HL-60 (cell line): ENCODE measurements at places on chromosomes 3 and 15.

- DNase-seq, result no peak
These were observed 149.7 kb upstream of the FRMD4B start for GRCh38 chr3:69535613-69536012.

GRCh38 chr3:112043621-112044201 lies 9.2 kb downstream of the TMPRSS7 start:
- DNase-seq, result peak; percentile 57

GRCh38 chr3:40524222-40524567 lies 565 bp upstream of the ZNF621 start:
- DNase-seq, result no peak

- no peak for DNase-seq
These were observed at the start of gene GALNT15 for GRCh38 chr3:16174389-16174788. Gene GALNT15 (plus strand): TSS chr3:16174680. CDS start chr3:16175152, 472 bp downstream.

DNA sequence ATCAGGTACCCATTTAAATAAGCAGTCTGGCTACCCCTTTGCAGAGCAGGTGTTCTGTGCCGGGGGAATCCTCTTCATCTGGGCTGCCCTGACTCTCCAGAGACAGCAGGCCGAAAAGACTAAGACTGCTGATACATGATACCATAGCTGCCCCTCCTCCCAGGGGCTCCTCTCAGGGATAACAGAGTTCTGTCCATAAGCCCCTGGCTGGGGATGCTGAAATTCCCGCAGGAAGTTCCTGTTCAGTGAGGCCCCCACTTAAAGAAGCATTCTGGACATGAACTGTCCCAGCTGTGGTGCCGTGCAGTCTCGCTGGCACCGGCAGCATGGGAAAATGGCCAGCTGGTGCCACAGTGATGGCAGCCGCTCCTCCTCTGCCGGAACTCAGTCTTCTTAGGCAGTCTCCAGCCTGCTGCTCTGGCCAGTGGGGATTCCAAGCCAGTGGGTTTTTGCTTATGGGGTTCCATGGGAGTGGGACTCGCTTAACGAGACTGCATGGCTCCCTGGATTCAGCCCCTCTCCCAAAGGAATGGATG lies 1026.2 kb downstream of the NAALADL2 start:
- DNase-seq, result no peak

- DNase-seq, result no peak
These were observed 32.2 kb downstream of the ZDHHC19 start for GRCh38 chr3:196178993-196179379.

- DNase-seq, result no peak
These were observed 66.9 kb upstream of the PRR23C start for GRCh38 chr3:139111392-139112229.

GRCh38 chr15:23642413-23643044 lies 5.1 kb downstream of the MAGEL2 start:
- peak; percentile 55 for DNase-seq

DNA sequence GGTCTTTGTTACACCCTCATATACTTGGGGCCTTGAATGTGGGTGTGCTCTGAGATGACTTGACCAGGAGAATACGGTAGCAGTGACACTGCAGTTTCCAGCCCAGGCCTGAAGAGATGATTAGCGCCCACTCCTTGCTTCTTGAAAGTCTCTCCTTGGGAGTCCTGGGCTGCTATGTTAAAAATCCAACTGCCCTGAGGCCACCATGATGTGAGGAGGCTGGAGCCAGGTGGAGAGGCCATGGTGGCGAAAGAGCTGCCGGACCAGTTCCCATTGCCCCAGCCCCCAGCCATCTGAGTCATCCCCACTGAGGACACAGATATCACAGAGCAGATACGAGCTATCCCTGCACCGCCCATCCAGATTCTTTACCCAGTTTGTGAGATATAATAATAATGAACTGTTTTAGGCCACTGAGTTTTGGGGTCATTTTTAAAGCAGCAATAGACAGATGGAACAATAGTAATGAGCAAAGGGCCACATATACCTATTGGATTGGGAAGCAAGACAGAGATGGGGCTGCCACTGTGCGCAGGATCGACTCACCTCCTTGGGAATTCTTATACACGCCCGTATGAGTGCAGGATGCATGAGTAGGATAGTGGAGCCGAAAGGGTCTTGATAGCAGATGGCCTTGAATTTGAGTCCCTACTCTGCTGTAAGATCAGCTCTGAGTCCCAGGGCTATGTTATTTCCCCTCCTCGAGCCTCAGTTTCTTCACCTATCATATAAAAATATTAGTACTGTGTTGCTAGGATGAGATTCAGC lies 12.1 kb upstream of the GATA2 start:
- no peak for DNase-seq

DNA sequence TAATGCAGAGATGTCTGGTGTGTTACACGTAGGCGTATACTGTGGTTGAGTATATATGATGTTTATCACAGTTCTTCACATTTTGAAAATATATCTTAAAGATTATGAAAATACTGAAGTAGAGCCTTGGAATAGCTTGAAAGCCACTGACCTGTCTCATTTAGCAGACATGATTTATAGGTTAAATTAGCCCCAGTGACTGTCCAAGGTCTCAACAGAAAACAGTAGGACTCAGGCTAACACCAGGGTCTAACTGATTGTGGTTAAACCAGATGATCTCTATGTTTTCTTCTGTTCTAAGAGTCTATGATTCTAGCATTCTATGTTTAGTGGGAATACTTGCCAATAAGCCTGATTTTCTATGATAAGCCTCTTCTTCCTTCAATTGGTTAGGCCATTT lies 166.4 kb upstream of the NR2E3 start:
- DNase-seq, result no peak

GRCh38 chr3:38630606-38631005 lies 18.9 kb downstream of the SCN5A start:
- DNase-seq, result no peak

GRCh38 chr3:190097025-190097424 lies 23.7 kb downstream of the P3H2 start:
- DNase-seq, result no peak

- no peak for DNase-seq
These were observed 335.7 kb upstream of the PPP2R3A start for GRCh38 chr3:135629701-135630408.

- no peak for DNase-seq
These were observed 9.3 kb upstream of the SSUH2 start for GRCh38 chr3:8653800-8654408.

DNA sequence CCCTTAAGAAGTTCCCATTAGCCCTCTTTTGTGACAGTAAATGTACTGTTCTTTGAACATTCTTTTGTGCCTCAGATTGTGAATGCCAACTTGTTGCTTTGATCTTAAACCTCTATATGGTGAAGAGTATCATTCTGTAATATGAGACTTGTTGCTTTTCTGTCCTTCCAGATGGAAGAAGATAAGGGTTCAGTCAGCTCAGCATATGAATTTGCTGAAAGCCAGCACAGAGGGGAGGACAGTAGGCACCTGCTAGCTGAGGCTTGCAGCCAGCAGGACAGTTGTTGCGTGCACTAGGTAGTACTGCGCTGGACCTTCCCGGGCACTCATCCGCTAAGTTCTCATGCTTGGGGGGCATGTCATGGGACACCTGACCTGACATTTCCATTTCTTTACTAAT lies 74.7 kb downstream of the DCUN1D1 start:
- DNase-seq, result no peak

DNA sequence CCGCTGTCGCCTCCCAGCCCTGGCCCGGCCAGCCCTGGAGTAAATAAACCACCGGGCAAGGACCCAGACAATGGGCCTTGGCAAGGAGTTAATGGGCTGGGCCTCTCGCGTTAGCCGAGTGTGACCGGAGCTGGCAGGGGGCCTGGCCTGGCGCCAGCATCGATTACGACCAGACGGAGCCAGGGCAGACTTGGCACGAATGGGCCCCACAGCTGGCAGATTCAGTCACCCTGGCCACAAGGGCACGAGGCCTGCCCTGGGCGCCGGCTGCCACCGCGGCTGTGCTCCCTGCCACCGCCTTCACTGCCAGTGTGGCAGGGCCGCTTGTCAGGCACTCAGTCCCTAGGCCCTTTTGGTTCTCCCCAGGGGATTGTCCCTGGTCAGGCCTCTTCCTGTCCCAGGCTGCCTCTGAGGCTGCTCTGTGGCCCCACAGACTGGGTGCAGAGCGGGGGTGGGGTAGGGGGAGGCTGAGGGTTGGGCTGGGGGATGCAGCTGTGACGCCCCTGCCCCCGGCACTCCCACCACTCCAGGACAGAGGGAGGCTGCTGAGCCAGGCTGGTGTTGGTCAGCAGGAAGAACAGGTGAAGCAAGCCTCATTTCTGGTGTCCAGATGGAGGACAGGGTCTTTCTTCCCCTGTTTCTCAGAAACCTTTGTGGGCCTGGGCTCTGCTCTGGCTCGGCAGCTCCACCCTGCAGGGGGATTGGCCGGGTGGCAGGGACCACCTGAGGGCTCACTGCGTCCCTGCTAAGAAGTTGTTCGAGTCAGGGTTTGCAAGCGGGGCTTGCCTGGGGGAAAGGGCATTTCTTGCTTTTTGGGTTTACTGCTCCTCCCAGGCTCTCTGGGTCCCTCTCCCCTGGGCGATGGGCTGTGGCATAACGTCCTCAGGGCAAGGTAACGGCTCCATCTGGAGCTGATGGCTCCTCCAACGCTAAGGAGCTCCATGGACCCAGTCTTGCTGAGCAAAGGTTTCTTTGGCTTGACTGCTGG lies 30.5 kb upstream of the SRP14 start:
- DNase-seq, result peak; percentile 51

DNA sequence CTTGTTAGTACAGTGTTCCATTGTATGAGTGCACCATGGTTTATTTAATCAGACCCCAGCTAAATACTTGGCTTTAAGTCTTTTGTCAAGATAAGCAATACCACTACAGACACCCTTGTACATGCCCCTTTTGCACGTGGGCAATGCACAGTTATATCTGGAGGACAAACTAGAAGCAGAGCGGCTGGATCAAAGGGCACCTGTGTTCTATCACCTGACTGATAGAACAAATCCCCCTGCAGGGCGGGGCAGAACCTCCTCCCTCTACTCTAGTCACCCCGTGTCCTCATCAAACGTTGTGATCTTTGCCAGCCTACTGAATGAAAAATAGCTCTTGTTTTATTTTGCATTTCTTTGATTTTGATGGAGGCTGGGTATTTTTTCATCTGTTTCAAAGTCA lies 314.9 kb downstream of the TLE3 start:
- no peak for DNase-seq

- DNase-seq, result no peak
These were observed 639.3 kb downstream of the TUSC7 start for GRCh38 chr3:117348884-117349283.

- no peak for DNase-seq
These were observed 236.6 kb downstream of the TBC1D5 start for GRCh38 chr3:17505856-17506255.

GRCh38 chr15:101597360-101597928 lies 54.7 kb downstream of the TM2D3 start:
- DNase-seq, result no peak

DNA sequence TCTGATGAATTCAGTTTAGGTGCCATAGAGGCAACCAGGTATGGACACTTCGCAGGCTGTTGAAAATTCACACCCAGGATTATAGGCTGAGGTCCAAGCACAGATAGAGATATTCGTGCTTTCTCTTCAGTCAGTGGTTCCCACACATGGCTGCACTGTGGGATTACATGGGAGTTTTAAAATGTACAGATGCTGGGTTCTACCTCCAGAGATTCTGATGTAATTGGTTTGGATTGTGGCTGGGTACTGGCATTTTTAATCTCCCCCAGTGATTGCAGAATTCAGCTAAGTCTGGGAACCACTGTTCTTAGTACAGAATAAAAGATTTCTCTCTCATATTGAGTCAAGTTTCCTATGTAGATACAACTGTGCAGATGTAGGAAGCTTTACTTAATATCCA lies 91.6 kb downstream of the FOXB1 start:
- no peak for DNase-seq

DNA sequence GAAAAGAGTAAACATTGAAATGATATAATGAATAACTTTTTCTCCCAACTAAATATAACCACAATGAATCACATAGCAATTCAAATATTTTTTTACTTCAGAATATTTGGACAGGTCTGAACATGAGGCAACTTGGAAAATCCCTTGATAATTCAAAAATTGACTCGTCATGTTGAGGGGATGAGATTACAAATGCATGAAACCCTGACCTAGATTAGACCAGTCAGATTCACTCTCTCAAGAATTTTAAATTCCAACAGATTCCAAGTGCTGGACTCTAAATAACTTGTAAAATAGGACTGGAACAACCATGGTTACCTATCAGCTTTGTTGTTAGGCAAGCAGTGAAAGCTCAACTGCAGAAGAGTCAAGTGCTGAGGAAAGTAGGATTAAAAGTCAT lies 317.5 kb downstream of the GBE1 start:
- DNase-seq, result no peak

DNA sequence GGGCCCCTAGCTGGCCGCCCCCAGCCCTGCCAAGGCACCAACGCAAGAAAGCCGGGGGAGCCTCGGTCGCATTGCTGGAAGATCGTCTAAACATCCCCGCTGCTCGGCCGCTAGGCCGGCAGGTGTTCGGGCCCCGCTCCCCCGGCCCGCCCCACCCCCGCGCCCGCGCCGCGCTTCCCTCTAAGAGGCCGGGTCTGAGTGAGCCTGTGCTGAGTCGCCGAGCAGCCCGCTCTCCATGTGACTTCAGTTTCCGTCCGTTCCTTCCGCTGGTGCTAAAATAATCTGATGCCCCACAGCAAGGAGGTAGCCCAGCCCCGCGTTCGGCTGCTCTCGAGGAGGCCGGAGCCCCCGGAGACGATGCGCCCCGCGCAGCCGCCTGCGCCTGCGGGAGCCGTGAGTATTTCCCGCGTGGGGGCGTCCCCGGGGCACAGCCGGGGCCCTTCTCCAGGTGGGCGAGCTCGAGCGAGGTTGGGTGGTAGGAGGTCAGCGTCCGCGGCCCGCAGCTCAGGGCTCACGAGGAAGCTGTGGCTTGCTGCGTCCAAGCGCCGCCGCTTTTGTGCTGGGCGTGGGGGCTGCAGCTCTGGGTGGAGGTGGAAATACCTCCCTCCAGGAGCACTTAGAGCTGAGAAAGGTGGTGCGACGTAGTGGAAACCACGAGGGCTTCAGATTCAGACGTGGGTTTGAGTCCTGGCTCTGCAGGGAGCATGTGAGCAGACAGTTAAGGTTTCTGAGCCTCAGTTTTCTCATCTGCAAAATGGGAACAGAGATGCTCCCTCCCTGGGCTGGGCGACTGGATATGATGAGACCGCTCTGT lies at the start of gene NRROS:
NRROS (plus strand) TSS at position 212 of the 814 bp plus-strand sequence. CDS start 14,846 bp downstream, outside the sequence.
- DNase-seq, result peak; percentile 90

DNA sequence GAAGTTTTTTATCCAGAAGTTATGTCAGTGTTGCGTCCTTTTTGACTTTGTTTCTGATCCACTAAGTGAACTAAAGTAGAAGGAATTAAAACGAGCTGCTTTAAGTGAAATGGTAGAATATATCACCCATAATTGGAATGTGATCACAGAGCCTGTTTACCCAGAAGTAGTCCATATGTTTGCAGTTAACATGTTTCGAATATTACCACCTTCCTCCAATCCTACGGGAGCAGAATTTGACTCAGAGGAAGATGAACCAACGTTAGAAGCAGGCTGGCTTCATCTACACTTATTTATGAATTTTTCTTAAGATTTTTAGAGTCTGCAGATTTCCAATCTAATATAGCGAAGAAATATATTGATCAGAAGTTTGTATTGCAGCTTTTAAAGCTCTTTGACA lies 57.6 kb downstream of the DNAH1 start:
- no peak for DNase-seq
